Neural crest cell (in vitro differentiated cells): ENCODE measurements at places on chromosomes 5 and 9. TPM values are rescaled to one million over a fixed set of nuclear protein-coding genes. Genes with fewer than 3 reads are reported as not detected.

GRCh38 chr5:88799938-88800535 lies 82.9 kb downstream of the MEF2C start:
- H3K36me3 ChIP-seq, result peaks cover 36% of the 10 kb centered on the region
- peaks cover 34% of the 10 kb centered on the region for H3K4me1 ChIP-seq
- DNase-seq, result no peak
- no peak overlapping the region for H3K27ac ChIP-seq
- H3K27me3 ChIP-seq, result no peaks in the 10 kb centered on the region
- H3K4me3 ChIP-seq, result no peak overlapping the region

Gene SPINK4
- total RNA-seq, result not detected in 2 replicates

DNA sequence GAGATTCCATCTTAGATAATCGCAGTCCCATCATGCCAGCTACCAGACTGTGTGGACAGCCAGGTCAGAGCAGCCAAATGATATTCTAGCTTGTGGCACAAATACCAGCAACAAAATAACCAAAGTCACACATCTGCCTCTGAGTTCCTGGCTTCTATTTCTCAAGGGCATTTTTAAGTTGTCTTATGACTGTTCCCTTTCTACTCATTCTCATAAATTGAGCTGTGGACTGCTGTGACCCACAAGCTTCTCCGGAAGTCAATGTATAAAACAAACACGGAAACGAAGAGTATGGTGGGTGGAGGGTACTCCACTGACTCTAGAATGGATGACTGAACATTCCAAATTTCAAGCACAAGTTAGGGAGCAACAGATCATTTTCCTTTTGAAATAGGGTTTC lies 43.9 kb downstream of the PDCD1LG2 start:
- H3K27me3 ChIP-seq, result no peaks in the 10 kb centered on the region
- H3K36me3 ChIP-seq, result no peaks in the 10 kb centered on the region
- no peak for DNase-seq
- H3K4me1 ChIP-seq, result peaks cover 28% of the 10 kb centered on the region

DNA sequence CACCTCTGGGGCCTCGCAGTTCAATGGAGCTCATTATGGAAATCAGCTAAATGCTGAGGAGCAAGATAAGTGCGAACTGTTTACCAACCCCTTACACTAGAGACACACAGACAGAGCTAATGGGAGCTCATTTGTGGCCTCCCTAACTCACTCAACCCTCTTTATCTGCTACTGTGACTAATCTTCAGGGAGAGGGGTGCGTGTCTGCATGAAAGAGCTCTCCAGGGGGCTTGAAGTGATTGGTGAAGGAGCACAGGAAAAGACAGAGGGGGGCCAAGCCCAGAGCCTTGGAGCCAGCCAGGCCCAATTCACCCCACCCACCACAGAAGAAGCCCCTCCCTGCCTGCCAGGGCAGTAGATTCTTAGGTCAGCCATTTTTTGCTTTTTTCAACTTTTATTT lies 466.8 kb upstream of the BRINP1 start:
- H3K27ac ChIP-seq, result no peak overlapping the region
- DNase-seq, result no peak
- H3K27me3 ChIP-seq, result peaks cover 21% of the 10 kb centered on the region
- peaks cover 16% of the 10 kb centered on the region for H3K4me1 ChIP-seq
- no peak overlapping the region for H3K4me3 ChIP-seq
- no peaks in the 10 kb centered on the region for H3K36me3 ChIP-seq

Gene ADGRD2
- 0.44 TPM in 1 of 2 replicates, not detected in the other for total RNA-seq

- H3K27me3 ChIP-seq, result no peaks in the 10 kb centered on the region
- peaks cover 10% of the 10 kb centered on the region for H3K36me3 ChIP-seq
- H3K27ac ChIP-seq, result no peak overlapping the region
- H3K4me3 ChIP-seq, result no peak overlapping the region
- peaks cover 3% of the 10 kb centered on the region for H3K4me1 ChIP-seq
- no peak for DNase-seq
These were observed 332.7 kb downstream of the PRDM9 start for GRCh38 chr5:23840083-23840482.

Gene PCDHGB3
- total RNA-seq, result 0.51 and 0.71 TPM in 2 replicates

GRCh38 chr9:92001244-92001643 lies 51.2 kb upstream of the ROR2 start:
- no peak overlapping the region for H3K4me3 ChIP-seq
- no peak overlapping the region for H3K27ac ChIP-seq
- no peaks in the 10 kb centered on the region for H3K4me1 ChIP-seq
- H3K27me3 ChIP-seq, result no peaks in the 10 kb centered on the region
